GM23248 (cell line): ENCODE measurements at places on chromosomes 5 and 9.

DNA sequence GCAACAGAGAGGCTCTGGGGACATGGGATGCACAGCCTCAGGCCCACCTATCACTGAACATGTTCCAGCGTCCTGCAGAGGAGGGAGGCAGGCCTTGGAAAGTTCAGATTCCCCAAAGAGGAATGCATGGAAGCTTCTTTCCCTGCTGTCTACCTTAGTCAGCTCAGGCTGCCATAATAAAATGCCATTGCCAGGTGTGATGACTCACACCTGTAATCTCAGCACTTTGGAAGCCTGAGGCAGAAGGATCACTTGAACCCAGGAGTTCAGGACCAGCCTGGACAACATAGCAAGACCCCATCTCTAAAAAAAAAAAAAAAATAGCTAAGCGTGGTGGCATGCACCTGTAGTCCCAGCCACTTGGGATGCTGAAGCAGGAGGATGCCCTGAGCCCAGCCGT, 24.5 kb upstream of the TOR1B start:
- DNase-seq, result no peak

DNA sequence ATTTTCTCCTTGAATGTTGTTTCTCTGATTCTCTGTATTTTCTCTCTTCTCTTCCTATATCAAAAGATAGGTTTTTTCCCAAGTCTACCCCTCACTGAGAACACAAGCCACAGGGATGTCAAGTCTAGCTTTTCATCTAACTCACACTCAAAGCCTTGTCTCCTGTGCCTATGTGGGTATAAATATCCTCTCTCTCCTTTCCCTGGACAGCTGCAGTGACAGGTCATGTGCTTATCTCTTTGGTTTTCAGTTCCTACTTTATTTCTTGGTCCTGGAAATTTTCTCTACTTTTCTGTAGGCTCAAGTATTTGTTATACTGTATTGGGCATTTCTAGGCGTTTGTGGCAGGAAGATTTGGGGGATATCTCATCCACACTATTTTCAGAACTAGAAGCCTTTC, 182.4 kb upstream of the MVB12B start:
- no peak for DNase-seq

DNA sequence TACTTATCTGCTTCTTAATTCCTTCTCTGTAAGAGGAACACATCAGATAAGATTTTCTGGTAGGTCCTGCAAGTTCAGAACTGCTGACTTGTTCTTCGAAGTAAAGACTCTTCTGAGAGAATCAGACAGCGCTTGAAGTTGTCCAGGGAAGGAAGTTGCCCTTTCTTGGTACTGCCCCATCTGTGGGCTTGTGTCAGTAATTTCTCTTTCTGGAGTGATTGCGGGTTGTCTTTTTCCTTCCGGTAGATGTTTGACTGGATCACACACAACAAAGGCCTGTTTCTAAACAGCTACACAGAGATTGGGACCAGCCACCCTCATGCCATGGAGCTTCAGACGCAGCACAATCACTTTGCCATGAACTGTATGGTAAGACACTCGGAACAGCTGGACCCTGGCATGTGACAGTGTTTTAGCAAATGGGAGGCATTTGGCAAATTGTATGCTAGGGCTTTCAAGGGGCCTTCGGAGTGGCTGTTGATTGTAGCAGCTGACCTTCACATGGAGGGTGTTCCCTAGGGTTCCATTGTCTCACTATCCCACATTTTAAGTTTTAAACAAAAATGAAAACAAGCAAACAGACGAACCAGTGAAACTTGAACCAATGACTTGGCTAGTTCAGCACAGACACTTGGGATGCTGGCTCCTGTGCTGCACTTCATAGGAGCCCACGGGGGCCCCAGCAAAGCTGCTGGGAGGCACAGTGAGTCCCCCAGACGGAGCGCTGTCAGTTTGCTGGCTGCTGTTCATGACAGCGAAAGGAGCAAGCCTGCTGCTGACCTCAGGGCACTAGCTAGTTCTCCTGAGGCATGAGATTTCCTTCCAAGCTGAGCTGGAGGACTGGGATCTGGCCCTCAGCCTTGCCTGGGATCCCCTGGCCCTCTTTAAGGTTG, 149.9 kb downstream of the TRIO start:
- DNase-seq, result no peak

DNA sequence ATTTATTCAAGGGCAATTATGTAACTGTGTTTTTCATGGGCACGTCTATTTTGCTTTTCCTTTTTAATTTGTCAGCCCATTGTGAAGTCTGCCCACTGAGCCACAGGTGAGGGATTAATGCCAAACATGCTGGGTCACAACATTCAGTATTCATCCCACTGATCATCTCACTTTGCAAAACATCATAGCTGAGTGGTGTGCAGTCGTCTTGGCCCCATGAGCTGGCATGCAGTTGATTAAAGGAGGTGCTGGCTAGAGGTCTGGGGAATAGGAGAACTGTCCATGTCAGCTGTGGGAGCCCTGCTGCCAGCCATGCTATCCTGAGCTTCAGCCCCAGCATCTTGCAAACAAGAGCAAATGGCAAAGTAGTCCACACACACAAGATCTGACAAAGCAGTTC, 11.7 kb upstream of the ESM1 start:
- peak; percentile 55 for DNase-seq

- no peak for DNase-seq
Observed at GRCh38 chr5:138037271-138037670, 4.4 kb upstream of the FAM13B start.

DNA sequence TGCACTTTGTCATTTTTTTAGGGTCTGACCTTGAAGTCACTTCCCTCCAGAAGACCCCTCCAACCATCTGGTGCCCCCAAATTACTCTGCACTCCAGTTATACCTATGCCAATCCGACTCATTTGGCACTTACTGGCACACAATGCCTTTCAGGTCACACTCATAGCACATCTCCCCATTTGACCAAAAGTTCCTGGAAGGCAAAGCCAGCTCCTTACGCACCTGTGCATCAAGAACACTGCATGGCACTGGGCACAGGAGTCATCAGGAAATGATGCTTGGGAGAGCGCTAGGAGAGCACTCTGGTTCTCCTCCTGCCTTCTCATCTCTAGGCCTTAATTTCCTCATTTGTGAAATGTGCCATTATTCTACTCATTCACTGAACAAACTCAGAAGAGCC, 2.9 kb downstream of the TNIP1 start:
- DNase-seq, result no peak

DNA sequence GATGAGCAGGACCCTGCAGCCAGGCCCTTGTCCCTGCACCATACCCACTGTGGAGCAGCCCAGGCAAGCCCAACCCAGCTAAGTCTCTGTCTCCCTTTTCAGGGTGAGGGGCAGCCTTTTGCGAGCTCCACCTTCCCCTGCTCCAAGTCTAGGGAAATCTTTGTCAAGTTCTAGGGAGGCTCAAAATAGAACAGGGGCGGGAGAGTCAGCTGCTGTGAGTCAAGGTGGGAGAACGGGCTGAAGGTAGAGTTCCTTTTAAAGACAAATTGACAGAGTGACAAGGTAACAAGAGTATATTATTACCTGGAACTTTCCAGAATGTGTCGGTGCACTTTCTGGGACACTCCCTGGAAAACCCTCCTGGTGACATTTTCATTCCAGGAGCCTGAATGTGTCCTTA, 64.7 kb downstream of the KCNT1 start:
- no peak for DNase-seq

DNA sequence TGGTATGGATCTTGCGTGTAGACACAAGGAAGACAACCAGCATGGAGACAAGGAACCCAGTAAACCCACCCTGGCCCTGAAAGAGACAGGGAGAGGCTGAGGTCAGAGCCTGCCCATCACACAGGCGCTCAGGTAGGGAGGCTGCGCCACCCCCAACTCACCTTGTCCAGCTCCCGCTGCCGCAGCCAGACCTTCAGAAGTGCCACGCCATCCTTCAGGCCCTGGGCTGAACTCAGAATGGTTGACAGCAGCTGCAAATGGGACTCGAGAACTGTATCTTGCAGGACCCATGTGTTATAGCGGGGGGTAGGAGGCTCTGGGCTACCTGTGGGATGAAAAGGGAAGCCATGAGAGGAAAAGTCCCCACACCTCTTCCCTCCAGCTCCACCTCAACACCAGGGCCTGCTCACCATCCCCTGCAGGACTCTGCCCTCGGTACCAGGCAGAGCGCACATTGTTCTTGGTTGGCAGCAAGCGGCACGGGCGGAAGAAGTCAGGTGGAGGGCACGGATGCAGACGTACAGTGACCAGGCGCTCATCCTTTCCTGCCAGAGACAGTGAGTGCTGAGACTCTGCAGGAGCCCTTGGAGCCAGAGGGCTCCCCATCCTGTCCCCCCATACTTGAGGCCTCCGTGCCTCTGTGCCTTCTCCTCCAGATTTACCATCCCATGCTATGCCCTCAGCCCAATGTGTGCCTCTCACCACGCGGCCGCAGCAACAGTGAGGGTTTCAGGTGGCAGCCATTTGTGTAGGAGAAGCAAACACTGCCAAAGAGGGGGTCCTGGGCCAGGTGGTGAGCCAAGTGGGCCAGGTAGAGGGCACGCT, 4.7 kb downstream of the NOL6 start:
- DNase-seq, result no peak

- no peak for DNase-seq
Observed at GRCh38 chr9:7862170-7862569, 62.6 kb upstream of the DMAC1 start.

GRCh38 chr9:130861372-130862180, 26.5 kb downstream of the ABL1 start:
- no peak for DNase-seq
